KG1 (cell line): ENCODE measurements at places on chromosomes 12 and 14.

DNA sequence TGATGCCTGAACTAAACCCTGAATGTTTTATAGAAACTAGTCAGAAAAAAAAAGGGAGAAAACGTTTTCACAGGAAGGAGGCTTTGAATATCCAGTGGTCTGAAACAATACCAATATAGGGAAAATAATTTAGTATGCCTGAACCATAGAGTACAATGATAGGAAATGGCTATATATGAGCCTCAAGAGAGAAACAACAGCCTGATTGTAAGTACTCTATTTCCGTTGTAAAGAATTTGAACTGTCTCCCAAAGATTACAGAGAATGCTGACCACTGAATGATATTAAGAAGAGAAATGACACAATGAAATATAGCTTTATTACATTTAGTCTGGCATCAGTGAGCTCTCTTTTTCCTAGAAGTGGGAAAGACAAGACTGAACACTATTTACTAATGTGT, 5.5 kb upstream of the GABARAPL1 start:
- no peak for DNase-seq

DNA sequence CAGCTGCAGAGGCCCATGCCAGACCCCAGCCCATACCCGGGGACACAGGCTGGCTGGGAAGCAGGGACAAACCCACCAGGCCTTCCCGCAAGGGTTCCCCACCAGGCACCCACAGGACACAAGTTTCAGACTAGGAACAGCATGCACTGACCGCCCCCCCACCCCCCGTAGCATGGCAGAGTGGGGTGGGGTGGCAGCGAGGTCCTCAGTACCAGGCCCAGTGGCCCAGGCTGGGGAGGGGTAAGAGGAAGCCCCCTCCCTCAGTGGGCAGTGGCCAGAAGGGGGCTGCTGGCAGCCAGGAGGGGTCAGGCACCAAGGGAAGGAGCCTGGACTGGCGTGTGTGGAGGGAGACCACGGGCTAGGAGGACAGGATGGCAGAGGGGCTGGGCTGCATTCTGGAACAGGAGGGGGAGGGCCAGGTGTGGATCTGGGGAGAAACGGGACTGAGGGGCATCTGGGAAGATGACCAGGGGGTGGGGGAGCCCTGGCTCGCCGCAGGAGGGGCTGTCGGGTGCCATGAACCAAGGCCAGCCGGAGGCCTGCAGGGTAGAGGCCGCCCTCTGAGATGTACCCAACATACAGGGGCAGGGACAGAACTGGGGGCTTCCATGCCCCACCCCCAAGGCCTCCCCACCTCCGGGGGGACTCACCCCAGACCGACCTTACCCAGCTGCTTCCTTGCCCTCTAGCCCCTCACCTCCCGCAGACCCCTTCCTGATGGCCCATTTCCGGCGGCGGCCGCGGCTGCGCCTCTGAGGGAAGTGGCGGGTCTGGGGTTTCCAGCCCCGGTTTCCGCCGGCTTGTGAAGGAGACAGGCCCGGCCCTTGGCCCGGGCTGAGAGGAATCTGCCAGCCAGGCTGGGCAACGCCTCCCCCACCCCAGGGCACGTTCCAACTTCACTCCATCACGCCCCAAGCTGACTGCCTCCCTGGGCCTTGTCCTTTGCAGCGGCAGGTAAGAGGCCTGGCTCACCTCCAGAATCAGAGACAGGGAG, 5.6 kb upstream of the JAG2 start:
- peak; percentile 84 for DNase-seq

DNA sequence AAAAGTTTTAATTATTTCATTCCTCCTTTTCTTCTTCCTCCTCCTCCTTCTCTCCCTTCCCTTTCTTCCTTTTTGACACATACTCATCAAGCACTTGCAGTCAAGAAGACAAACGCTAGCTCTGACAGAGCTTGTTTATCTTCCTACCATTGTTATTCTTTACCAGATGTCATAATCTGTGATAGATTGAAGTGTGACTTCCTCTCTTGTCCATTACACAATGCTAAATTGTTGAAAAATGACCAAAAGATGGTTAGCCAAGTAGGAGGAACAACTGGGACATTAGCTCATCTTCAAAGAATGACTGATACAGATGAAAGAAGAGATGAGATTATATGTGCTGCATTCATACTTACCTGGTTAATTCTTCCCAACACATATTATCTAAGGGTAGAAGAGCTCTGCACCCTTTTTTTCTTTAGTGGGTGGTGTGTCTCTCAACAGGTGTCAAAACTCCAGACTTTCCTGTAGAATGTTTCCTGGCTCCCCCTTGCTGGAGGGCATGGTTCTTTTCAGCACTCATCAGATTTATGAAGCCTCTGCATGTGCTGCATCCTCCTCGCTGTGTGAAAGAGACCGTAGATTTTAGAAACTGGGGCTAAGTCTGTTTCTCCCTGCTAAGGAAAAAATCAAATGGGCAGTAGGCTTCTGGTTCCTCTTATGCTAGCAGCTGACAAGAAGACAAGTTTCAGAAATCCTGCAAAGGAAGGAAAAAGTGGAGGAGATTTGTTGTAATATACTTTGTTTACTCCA, 147.1 kb downstream of the TMX1 start:
- no peak for DNase-seq

- no peak for DNase-seq
Measured at GRCh38 chr14:75123991-75124390, 2.9 kb downstream of the NEK9 start.

GRCh38 chr12:1834186-1834925, 14.0 kb downstream of the LRTM2 start:
- DNase-seq = no peak

DNA sequence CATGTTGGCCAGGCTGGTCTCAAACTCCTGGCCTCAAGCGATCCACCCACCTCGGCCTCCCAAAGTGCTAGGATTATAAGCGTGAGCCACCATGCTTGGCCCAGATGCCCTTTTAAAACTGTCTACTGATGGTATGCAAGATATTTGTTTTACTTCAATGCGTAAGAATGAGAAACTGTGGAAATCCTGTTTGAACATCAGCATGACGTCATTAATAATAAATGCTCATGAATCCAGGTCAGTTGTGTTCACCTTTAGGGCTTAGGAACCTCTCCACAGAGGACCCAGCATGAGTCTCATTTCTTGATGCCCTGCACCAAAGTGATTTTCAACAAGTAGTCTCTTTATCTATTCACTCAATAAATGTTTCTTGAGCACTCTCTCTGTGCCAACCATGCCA, 34.5 kb upstream of the FOS start:
- DNase-seq = no peak

DNA sequence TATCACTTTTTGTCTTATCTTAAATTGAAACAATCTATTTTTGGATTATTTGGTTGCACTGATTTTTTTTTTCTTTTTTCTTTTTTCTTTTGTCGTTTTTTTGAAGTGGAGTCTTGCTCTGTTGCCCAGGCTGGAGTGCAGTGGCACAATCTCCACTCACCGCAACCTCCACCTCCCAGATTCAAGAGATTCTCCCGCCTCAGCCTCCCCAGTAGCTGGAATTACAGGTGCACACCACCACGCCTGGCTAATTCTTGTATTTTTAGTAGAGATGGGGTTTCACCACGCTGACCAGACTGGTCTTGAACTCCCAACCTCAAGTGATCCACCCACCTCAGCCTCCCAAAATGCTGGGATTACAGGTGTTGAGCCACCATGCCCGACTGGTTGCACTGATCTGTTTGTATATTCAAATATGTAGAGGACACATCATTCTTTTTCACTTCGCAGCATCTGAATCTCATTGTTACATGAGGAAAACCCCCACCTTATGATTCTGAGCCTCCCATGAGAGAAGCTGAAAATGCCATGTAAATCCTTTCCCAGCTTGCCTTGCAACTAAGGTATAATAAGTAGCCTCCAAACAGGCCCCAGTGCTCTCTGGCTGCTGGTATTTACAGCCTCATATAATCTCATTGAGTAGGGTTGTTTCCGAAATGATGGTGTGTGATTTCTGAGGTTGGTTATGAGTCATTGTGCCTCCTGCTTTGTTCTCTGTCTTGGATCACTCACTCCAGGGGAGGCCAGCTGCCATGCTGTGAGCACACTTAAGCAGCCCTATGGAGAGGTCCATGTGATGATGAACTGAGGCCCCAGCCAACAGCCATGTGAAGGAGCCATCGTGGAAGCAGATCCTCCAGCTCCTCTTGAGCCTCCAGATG, 5.2 kb upstream of the HSP90B1 start:
- DNase-seq = no peak

GRCh38 chr14:69654116-69654515, 42.7 kb downstream of the SUSD6 start:
- no peak for DNase-seq
